ENCODE measurements at places on chromosomes 4 and X.

DNA sequence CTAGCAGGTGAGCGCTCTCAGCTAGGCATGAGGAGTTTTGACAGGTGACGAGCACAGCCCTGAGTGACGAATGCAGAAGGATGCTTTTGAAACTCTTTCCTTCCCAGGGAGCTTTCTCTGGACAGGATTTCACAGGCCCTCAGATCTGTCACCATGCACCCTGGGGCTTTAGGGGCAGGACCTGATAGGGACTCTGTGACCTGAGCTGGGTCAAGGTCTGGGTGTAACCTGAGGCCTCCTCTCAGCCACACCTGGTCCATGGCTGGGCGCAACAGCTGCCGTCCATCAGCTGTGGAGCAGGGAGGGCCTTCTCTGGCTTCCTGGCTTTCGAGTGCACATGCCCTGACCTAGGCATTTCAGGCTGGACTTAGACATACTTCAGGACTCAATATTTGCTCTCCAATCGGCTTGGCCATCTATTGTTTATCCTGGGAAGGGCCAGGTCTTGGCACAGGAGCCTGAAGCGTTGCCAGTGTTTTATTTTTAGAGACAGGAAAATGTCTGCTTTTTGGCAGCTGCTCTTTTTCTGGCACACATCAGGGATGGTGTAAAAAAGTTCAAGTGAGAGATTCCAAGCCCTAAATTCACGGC is 56.4 kb downstream of the C4orf51 start:
- no peak for DNase-seq

DNA sequence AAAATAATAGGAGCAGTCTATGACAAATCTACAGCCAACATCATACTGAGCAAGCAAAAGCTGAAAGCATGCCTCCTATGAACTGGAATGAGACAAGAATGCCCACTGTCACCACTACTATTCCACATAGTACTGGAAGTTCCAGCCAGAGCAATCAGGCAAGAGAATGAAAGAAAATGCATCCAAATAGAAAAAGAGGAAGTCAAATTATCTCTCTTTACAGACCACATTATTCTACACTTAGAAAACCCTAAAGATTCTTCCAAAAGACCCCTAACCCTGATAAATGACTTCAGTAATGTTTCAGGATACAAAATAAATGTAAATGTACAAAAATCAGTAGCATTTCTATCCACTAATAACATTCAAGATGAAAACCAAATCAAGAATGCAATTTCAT is 249.0 kb downstream of the STK32B start:
- DNase-seq = no peak

- no peak for DNase-seq
Measured at GRCh38 chrX:50152456-50152855, 48.4 kb downstream of the AKAP4 start.

DNA sequence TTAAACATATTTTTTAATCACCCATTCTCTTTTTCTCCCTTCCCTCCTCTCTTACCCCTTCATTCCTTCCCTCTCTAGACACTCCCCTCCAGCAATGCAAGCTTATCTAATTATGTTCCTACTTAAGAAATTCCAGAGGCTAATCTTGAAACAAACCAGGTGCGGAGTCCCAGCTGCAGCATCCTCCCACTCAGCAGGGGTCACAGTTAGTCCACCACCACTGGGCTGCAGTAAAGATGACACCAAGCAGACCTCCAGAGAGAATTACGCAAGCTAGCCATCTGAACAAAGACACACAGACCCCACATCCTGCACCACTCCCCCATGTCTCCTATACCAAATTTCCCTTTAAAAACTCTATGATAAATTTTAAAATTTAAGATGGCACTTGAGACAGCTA is 13.9 kb upstream of the SEC24B start:
- no peak for DNase-seq

DNA sequence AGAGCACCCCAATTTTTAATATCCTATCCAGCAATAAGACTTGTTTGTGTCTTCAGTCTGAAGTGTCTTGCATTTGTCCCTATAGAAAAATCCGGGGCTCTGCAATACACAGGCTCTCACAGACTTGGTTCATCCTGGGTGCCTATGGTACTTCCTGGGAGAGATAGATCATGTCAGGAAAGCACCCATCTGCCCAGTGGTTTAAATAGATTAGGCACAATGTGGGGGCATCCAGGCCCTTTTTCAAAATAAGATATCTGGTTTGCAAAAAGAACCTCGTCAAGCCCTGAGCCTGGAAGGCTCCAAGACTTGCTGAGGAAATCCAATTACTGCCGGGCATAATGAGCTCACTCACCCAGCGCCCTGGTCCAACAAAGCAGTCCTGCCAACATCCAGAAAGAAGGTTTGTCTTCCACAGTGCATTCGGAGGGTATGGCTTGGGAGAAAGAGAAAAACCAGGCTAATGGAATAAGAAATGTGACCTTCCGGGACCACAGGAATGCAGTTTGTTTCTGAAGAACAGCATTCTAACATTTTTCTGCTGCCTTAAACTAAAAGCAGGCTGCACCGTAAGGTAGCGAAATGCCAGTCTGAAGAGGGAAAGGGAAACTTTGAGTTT is 11.6 kb downstream of the JAKMIP1 start:
- no peak for DNase-seq

DNA sequence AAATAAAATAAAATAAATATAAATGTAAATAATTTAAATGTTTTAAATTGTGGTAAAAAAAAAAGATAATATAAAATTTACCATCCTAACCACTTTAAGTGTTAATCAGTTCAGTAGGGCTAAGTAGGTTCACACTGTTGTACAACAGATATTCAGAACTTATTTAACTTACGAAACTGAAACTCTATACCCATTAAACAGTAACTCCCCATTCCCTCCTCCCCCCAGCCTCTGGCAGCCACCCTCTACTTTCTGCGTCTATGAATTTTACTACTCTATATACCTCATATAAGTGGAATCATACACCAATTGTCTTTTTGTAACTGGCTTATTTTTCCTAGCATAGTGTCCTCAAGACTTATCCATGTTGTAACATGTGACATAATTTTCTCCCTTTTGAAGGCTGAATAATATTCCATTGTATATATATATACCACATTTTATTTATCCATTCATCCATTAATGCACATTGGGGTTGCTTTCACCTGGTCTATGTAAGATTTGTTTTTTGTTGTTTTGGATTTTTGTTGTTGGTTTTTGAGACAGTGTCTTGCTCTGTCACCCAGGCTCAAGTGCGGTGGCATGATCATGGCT is 32.5 kb upstream of the ELF2 start:
- no peak for DNase-seq

GRCh38 chr4:183499389-183499788 is 5.5 kb upstream of the ING2 start:
- no peak for DNase-seq

- no peak for DNase-seq
Measured at GRCh38 chr4:121535351-121535750, 154.5 kb upstream of the QRFPR start.

GRCh38 chrX:126165401-126165720 is 728 bp downstream of the DCAF12L2 start:
- DNase-seq = no peak

DNA sequence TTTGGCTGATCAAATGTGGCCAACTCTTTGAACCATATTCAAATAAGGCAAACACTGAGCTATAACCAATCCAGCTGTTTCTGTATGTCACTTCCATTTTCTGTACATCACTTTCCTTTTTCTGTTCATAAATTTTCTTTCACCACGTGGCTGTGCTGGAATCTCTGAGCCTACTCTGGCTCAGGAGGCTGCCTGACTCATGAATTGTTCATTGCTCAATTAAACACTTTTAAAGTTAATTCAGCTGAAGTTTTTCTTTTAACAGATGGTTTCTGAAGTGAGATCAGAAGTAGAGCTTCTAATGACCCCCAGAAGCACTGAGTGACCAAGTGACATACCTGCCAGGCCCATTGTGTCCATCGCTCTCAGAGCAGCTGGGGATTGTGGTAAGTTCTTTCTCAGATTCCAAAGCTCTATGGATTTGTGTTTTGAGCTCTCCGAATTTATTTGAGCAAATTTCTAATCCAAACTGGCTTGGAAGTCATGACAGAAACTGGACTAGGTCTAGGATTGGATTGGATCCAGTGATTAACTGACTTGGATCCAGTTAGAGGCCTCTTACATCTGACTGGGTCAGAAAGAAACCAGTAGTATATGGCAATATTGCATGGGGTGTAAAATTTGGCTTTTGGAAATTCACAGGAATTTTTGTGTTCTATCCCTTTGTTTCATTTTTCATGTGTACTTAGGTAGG is 121.2 kb upstream of the BANK1 start:
- no peak for DNase-seq

Data from GM13976 (cell line).